Renal pelvis (tissue), 12 donors: ENCODE measurements at places on chromosomes 6 and 20.

DNA sequence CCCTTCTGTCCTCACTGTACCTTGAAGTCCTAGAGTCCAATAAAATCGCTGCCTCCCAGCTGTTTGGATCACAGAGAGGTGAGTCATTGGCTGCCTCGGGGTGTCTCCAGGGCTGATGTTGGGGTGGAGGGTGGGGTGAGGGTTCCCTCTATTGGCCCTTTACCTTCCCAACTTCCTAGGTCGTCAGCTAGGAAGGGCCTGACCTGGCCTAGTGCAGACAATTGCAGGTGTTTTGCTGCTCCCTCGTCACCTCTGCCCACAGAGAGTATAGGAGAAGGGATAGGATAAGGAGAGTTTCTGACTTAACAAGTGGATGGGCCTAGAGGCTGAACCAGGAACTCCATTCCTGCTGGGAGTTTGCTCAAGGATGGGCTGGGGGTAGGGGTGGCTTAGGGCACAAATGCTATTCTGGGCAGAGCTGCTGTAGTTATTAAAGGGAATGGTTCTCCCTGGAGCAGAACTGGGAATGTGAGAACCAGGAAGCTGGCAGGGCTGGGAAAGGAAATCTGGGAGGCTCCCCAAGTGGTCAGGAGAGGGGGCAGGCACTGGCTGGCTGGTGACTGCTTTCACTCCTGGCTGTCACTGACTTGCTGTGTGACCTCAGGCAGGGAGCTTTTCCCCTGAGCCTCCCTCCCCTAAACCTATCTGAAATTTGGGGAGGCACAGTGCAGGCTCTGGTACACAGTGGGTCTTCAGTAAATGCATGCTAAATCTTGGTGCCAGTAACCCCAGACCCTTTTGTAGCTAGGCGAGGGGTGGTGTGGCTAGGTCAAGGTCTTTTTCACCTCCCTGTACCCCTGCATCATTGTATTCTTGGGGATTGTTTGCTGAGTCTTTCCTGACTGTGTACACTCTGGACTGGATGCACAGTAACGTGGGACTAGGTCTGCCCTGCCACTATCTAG lies 1.5 kb downstream of the TP53INP2 start:
- DNase-seq, result no peak

DNA sequence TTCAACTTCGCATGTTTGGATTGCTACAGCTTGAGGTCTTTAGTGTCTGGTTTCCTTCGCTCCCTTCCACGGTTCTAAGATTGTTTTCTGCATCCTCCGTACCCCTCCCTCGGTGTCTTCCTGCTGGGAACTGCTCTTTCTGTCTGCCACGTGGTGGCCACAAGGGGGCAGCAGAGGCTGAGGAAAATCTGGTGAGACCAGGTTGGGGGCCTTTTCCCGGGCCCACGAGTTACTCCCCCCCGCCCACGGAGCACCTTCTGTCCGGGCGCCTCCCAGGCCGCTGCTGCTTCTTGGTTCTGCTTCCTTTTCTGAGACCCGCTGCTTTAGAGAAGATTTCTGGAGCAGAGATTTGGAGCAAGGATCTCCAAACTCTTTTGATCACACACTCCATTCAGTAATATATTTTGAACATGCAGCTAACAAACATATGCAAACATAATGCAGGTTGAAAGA lies 21.1 kb upstream of the NOTCH4 start:
- peak; percentile 84 for DNase-seq

DNA sequence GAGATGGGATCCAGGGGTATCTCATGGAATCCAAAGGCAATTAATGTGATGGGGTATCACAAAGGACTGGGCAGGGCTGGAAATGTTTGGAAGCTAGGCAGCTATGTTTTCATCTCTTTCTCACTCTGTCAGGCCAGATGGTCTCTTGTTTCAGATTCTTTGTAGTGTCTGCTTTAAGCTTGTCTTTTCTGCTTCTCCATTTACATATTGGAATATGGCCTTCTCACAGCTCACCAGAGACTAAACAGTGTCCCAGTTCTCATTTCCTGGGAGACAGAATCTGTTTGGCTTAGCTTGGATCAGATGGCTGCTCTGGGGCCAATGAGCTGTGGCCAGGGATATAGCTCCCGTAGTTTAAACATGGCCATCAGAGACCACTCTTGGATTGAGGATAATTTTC lies 78.9 kb downstream of the SLC35F1 start:
- no peak for DNase-seq

DNA sequence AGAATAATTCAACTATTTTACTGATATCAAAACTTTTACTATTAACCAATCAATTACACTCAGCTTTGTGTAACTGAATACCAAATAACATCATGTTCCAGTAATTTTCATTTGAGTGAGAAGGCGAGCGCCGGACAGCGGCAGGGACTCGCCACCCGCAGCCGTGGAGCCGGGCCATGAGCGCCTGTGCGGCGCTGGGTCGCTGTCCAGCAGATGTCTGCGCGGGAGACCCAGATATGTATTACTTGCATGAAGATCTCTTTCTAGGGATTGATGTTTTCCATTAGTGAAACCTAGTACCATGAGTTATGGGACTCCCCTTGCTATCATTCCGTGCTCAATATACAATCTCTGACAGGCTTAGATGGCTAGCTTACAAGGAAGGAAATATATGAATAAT lies 245.1 kb upstream of the PRSS16 start:
- no peak for DNase-seq

DNA sequence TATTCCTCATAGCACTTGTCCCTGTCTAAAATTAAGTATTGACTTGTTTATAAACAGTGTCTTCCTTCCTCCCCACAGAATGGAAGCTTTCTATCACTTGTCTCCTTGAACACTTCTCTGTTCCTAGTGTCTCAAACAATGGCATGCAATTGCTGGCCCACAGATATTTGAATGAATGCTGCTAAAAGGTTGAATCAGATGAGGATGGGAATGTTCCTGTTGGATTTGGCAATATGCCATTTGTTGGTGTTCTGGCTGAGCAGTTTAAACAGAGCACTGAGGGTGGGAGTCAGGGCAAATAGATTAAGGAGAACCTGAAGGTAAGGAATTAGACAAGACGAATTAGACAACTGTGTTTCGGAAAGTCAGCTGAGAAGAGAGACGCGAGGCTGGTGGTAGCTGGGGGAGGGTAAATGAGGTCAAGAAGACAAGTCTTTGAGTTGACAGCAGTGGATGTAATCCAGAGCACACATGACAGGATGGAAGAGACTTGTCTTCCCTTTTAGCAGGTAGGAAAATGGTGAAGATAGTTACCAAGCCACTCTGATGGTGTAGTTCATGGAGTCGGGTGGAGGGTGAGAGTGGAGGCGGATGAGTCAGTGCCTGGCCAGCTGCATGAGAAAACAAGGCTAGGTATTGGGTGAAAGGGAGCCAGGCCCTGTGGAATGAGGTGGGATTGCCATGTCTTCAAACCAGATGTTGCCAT lies 58.3 kb upstream of the GNRH2 start:
- no peak for DNase-seq

GRCh38 chr6:163355426-163355991 lies 59.0 kb upstream of the QKI start:
- no peak for DNase-seq
